ENCODE measurements at places on chromosomes 7 and 10.

DNA sequence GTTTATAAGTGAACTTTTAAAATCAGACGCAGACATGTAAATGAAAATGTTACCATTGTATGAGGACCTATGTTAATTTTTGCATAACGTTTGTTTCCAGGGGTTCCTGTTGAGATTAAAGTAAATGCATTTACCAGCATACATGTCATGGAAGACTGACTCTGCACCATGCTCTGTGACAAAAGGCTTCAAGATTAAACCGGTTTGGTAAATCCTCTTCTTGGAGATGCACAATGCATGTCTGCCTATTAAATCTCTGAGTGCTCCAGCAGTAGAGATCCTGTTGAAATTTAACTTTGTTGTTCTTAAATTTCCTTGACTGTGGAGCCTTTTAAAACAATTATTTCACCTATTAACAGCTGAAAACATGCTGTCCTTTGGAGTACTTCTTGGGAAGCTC lies 36.5 kb upstream of the JAZF1 start:
- DNase-seq = no peak

- DNase-seq = no peak
Measured at GRCh38 chr7:132771301-132771730, 195.0 kb upstream of the PLXNA4 start.

DNA sequence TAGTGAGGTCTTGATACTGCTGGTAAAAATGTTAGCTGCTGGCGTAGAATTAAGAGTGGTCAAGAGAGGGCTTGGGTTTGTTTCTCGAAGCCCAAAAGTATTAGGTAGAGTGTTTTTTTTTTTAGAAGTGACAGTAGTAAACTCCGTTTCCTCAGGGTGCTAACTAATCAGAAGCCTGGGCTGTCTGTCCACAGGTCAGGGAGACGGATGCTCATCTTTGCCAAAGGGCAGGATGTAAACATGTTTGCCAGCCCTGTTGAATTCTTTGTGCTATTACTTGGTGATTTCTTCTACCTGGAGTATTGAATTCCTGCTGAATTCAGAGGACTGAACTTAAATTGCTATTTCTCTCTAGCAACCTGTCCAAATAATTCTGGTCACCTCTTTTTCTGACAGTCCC lies 117.1 kb downstream of the SND1 start:
- DNase-seq = no peak

DNA sequence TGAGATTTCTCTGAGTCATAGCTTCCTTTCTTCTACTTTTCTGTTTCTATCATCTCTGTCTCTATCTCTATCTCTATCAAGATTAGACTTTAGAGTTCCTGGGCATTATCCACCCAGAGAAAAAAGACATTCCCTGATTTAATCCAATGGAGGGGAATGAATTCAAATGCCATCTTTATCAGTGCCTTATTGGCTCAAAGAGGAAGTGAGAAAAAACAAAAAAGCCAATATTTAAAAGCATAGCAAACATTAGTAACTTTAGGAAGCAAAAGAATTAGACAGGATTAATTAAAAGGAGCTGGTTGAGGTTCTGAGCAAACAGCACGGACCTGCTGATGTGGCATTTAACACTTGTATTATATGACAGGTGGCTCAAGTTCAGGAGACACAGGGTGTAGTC lies 736.5 kb downstream of the REEP3 start:
- no peak for DNase-seq

GRCh38 chr10:32000937-32001336 lies 55.3 kb downstream of the KIF5B start:
- DNase-seq = no peak

- DNase-seq = no peak
Measured at GRCh38 chr10:63611078-63611477, 89.9 kb downstream of the REEP3 start.

- DNase-seq = no peak
Measured at GRCh38 chr10:96960872-96961271, 128.8 kb downstream of the LCOR start.

- DNase-seq = no peak
Measured at GRCh38 chr10:7533657-7534479, 123.0 kb upstream of the SFMBT2 start.

DNA sequence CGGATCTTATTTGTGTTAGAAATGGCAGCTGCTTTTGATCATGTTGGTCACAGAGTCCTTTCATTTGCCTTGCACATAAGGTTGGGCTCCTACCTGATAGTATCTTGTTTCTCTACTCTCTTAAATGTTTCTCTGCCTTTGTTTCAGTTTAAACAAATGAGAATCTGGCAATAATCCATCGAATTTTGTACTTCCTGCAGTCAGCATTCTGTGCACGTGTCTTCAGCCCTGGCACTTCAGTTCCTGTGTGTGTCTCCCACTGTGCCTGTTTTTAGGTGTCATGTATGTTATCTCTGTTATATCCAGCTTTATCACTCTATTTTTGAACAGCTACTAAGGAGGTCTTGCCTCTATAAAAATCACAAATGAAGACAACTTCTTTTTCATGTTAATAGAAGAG lies 28.4 kb upstream of the PTER start:
- no peak for DNase-seq

Measured in mesothelial cell of epicardium (in vitro differentiated cells).